ENCODE measurements at places on chromosomes 5 and 9. TPM values are rescaled to one million over a fixed set of nuclear protein-coding genes. Genes with fewer than 3 reads are reported as not detected.

DNA sequence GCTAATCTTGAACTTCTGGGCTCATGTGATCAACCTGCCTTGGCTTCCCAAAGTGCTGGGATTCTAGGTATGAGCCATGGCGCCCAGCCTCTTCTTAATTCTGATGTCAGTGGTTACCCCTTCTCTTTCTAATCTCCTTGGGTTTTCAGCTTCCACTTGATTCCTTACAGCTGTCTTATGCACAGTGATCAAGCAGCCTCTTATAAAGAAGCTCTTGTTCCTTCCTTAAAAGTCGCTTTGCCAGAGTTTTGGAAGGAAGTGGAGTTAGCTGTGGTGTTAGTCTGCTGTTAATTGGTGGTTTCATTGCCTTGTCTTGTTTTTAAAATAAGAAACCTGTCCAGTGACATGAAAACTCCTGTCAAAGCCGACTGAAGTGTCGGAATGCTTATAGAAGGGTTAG, 128.1 kb upstream of the CACNA1B start:
- no peak overlapping the region for H3K27ac ChIP-seq
- H3K4me3 ChIP-seq = no peak overlapping the region

The QRFP gene
- total RNA-seq = not detected

- H3K4me3 ChIP-seq = no peak overlapping the region
- no peak for DNase-seq
- H3K4me1 ChIP-seq = no peaks in the 10 kb centered on the region
- H3K36me3 ChIP-seq = no peaks in the 10 kb centered on the region
Measured at GRCh38 chr5:27708534-27708933, 670.1 kb upstream of the CDH9 start.

DNA sequence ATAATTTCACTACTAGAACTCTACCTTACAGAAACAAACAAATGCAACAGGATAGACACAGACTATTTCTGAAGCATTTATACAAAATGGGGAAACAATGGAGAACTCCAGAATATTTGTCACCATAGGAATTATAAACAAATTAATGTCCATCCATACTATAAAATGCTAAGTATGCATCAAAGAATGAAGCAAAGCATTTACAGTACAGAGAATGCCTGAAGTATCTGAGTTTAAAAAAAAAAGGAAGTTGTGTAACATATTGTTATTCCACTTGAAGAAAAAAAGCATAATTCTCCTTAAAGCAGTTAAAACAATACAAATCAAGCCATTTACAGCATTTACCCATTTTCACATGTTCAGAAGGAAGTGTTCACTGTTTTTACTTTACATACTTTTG, 53.0 kb downstream of the DROSHA start:
- no peak for DNase-seq
- no peaks in the 10 kb centered on the region for H3K27me3 ChIP-seq
- H3K4me1 ChIP-seq = no peaks in the 10 kb centered on the region
- peaks cover 39% of the 10 kb centered on the region for H3K36me3 ChIP-seq

The PDZD2 gene
- not detected for total RNA-seq

The SOHLH1 gene
- not detected for total RNA-seq

DNA sequence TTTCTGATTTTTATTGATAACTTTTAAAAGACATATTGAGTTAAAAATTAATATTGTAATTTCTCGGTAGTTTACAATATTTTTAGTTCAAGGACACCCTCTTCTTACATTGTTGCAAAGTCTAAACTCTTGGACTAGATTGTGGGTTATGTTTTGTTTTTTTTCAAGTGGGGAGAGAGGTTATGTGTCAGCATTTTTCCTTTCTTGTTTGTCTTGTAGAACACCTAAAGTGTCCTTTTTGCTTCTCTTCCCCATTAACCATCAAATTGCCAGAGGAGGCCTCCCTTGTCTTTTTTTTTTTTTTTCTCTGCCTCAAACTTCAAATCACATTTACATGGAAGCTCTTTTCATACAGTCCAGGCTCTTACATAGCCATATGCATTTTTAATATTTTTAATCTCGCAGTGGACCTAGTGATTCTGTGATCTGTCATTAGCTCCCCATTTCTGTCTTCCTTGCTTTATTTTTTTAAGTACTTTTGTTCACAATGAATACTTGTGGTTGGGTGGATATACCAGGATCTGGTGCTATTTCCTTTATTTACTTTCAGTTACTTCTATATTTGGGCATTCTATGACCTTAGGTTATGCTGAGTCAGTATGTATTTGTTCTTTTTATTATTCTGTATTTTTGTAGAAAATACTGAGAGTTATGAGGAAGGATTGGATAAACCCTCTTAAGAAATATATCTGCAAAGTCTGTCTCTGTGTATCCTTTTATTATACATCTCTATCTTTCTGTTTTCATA, 2280.6 kb upstream of the ACO1 start:
- no peaks in the 10 kb centered on the region for H3K27me3 ChIP-seq
- H3K27ac ChIP-seq = no peak overlapping the region
- H3K4me3 ChIP-seq = no peak overlapping the region
- no peaks in the 10 kb centered on the region for H3K36me3 ChIP-seq
- DNase-seq = no peak
- H3K4me1 ChIP-seq = no peaks in the 10 kb centered on the region

DNA sequence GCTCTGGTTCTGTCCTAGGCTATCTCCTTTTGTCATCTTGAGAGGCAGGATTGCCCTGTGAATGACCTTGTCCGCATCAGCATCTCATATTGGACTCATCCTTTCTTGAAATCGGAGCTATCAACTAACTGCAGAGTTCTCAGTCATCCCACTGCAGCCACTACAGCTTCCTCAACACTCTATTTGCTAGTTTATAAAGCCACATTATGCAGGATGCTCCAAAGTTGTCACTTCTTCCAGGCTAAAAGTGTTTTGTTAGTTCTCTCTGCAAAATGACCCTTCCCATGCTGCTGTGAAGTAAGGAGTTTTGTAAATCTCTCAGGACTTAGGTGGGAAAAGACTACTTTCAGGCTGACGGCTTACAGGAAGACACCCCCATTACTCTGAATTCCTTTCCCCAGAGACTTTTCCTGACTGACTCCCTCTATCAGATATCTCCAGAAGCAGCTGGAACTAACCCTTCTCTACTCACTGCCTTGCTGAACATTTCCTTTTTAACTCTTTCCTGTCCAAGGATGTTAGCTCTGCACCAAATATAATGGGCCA, 257.6 kb downstream of the NFIB start:
- H3K36me3 ChIP-seq = no peaks in the 10 kb centered on the region
- H3K4me3 ChIP-seq = no peak overlapping the region
- no peak for DNase-seq
- H3K27me3 ChIP-seq = no peaks in the 10 kb centered on the region
- H3K4me1 ChIP-seq = no peaks in the 10 kb centered on the region

GRCh38 chr5:76801803-76802195, 17.0 kb upstream of the F2RL1 start:
- H3K27me3 ChIP-seq = peaks cover 2% of the 10 kb centered on the region
- H3K27ac ChIP-seq = no peak overlapping the region
- no peak overlapping the region for H3K4me3 ChIP-seq
- H3K4me1 ChIP-seq = no peaks in the 10 kb centered on the region
- H3K36me3 ChIP-seq = no peaks in the 10 kb centered on the region

The TEX48 gene
- total RNA-seq = 0.65 TPM

Measured in activated CD8-positive, alpha-beta T cell treated with anti-CD3 and anti-CD28 coated beads for 36 hours (primary cell).